ENCODE measurements at places on chromosomes 7 and 10.

GRCh38 chr10:23604613-23605012 lies 165.7 kb downstream of the OTUD1 start:
- no peak for DNase-seq

- DNase-seq, result no peak
Measured at GRCh38 chr7:85737426-85737825, 550.6 kb upstream of the SEMA3D start.

GRCh38 chr10:1417574-1417973 lies 319.8 kb downstream of the ADARB2 start:
- no peak for DNase-seq

GRCh38 chr10:34535872-34536271 lies 279.2 kb downstream of the PARD3 start:
- no peak for DNase-seq

- no peak for DNase-seq
Measured at GRCh38 chr10:18216482-18216881, 76.3 kb downstream of the CACNB2 start.

DNA sequence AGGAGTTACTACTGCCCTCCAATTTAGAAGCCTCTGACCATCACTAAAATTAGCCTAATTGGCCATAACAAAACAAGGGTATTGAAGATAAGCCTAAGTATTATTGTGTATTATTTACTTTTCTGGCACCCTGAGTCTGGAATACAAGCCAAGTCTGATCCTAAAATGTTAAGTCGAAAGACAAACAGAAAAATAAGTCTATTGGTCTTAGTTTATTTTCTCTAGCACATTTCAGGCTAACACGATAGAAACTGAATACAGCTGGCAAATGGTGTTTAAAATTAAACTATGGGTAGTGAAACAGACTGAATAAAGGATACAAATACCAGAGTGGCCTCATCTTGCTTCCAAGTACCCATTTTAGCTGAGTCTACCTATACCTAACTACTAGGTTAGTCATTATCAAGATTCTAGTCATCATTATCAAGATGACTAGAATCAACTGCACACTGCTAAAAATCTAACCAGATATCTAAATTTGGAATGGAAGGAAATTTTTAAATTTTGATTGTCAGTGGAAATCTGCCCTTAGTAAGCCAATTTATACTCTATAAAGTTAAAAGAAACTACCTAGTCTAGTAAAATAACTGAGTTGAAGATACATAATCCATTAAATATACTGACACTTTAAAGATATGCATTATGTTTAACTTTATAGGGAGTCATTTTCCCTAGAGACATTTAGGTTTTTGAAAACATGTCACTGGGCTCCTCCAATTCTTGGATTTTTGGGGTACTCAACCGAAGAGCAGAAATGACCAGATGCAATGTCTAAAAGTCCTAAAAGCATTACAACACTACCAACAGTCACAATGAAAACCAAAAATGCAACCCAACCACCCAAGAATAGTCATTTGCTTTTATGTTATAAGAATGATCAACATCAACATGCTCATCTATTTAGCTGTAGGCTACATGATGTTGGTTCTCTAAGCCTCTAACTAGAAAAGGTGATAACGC lies 80.9 kb downstream of the NT5C2 start:
- DNase-seq, result no peak

DNA sequence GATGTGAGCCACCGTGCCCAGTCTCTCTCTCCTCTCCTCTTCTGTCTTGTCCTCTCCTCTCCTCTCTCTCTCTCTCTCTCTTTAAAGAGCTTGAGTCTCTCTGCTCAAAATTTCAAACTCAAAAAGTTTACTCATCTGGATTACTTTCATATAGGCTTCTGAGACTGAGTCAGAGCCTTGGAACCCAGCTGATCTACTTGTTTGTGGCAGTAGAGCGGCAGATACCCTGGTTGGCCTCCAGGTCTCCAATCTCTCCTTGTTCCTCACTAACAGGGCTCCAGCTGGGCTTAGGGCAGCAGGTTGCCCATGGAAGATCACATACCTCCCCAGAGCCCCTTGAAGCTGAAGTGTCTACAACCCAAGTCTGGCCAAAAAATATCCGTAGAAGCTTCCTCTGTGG lies 51.0 kb downstream of the HHEX start:
- no peak for DNase-seq

DNA sequence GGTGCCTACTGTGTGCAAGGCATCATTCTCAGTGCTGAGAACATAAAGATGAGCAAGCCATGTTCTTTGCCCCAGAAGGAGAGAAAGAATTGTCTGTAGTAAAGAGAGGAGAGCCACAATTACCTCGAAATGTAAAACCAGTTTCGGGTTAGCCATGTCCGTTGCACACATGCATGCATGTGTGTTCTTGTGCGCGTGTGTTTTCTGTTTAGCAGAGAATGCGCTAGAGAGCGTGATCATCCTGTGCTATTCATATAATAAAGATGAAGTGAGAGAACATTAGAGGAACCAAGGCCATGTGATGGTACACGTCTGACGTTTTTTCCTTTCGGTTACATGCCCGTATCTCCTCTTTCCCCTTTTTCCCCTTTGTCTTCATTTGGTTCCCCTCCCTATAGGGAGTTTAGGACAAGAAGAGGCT lies 158.2 kb downstream of the CELF2 start:
- DNase-seq, result no peak

- DNase-seq, result no peak
Measured at GRCh38 chr7:84999450-84999849, 187.4 kb downstream of the SEMA3D start.

DNA sequence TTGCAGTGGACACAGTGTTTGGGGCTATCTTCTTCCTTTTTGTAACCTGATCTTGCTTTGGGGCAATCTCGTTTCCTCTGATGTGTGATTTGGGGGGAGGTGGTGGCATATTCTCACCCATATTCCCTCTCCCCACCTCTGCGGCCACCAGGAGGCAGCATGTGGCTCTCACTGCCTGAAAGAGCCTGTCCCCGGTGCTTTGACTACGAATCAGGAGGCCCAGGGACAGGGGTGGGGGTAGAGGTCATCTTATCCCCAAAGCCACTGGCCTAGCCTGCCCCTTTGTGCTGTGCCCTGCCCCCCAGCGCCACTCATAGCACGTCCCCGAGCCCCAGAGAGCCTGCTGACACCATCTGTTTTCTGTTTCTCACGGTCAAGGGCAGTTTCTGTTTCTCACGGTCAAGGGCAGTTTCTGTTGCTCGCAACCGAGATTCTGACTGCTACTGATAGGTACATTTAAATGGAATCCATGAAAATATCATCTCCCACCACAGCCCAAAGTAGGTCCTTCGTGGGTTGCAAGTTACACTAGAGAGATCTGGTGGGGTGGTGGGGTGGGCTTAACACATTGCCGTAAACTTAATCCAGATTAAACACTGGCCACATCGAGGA lies 28.2 kb downstream of the PHYH start:
- DNase-seq, result peak; percentile 27

GRCh38 chr7:124811341-124811740 lies 45.7 kb upstream of the GPR37 start:
- no peak for DNase-seq

DNA sequence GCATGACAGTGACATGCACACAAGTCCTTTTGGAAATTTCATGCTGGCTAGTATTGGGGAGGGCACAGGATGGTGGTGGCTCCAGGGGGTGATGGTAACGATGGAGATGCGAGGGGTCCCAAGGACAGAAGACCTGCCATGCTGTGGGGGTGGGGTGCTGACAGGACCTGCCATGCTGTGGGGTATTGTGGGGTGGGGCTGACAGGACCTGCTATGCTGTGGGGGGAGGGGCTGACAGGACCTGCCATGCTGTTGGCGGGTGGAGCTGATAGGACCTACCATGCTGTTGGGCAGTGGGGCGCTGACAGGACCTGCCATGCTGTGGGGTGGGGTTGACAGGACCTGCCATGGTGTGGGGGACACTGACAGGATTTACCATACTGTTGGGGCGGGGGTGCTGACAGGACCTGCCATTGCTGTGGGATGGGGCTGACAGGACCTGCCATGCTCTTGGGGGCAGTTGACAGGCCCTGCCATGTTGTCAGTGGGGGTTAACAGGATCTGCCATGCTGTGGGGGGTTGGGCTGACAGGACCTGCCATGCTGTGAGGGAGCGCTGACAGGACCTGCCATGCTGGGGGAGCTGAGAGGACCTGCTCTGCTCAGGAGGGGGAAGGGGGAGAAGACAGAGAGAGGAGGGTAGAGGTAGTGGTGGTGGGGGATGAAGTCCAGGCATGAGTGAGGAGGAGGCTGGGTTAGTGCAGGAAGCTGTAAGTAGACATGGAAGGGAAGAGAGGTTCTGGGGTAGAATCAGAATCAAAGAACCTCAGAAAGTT lies 36.2 kb upstream of the RET start:
- DNase-seq, result no peak

- DNase-seq, result no peak
Measured at GRCh38 chr10:23433701-23434100, 5.2 kb upstream of the OTUD1 start.

GRCh38 chr10:126663328-126663727 lies 7.2 kb downstream of the C10orf90 start:
- no peak for DNase-seq

- no peak for DNase-seq
Measured at GRCh38 chr10:101646364-101646763, 48.6 kb downstream of the FBXW4 start.

DNA sequence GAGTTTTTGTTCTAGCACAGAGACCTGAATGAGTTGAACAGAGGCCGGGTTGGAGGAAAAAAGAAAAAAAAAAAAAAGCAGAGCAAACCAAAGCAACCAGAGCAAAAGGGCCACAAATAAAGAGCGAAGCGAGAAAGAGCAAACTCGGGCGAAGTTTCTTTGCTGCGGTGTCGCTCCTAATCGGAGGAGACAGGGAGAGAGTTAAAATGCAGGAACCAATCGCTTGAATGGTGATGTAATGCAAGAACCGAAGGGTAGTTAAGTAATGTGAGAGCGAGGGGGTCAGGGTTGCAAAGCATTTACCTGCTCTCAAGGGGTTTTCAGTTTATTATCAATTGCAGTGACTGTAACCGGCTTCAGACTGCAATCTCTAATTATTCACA lies 271.7 kb downstream of the TRIL start:
- no peak for DNase-seq

GRCh38 chr10:110398419-110399105 lies 93.8 kb upstream of the SMNDC1 start:
- DNase-seq, result no peak

GRCh38 chr10:44832595-44833390 lies 78.3 kb upstream of the TMEM72 start:
- DNase-seq, result no peak

DNA sequence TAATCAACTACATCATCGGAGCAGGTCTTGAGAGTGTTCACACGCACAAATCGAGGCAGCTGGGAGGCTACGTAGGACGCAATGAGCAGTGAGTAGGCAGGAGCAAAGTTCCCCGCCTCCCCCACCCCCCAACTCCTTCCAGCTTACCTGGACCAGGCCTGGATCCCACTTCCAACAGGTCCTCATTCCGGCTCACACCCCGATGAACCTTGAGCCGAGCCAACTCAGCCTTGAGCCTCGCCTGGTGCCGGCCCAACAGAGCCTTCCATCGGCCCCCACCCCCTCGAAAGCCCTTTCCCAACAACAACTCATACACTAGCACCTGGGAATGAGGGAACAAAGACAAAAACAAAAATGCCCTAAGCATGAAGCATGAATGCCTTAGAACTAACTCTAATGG lies 1.2 kb downstream of the NSUN5 start:
- DNase-seq, result no peak

GRCh38 chr7:130048906-130049305 lies 2.3 kb downstream of the ZC3HC1 start:
- DNase-seq, result no peak

DNA sequence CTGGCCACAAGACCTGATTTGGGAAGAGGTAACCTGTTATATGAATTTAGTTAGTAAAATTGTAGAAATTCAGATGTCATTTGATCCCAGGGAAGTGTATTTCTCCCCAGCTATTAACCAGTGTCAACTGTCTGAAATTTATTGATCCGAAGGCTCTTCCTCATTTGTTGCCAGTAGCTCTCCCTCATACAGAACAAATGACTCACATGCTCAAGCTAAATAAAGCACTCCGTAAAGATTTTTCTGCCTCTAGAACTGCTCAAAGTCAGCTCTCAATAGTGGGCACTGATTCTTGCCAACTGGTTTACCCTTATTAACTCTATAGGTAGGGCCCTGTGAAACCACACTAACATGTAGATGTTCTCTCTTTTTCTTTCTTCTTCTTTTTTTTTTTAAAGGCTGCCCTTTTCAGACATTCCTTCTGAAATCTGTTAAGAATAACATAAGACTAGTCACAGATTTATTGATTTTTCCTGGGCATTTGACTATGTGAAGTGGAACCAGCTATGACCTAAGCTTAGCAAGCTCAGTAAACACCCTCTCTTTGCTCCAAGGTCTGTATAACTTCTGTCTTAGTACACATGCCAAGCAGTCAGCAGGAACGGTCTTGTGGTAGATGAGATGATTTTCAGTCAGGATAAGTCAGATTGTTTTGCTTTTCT lies 21.8 kb downstream of the RPA3 start:
- no peak for DNase-seq

GRCh38 chr10:61747307-61747706 lies 84.6 kb downstream of the CABCOCO1 start:
- DNase-seq, result no peak

DNA sequence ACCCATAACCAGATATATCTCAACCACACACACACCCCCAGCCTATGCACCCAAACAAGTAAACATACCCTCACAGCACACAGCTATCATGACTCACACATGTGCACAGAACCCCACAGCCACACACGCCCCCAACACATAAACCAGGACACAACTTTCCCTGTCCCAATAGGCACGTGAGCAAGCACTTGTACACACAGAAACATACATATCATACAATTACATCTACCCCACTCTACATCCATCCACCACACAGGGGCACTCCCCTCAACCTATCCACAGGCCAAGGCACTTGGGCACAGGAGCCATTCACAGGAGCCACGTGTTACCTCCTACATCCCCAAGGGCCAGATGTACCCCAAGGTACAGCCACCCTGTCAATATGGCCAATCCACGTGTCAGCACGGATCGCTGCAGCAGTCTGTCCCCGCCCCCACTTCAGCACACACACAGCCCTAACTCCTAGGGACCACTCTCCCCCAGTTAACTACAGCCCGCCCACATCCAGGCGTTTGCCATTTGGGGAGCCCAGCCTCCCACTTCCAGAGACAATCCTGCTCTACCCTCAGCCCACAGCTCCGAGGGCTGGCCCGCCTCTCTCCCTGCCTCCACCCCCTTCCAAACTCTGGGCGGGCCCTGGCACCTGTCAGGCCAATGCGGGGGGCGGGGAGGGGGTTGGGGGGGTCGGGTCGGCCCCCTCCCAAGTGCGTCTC lies 163.5 kb downstream of the SH3PXD2A start:
- DNase-seq, result no peak

GRCh38 chr7:129789652-129790051 lies 163.1 kb downstream of the UBE2H start:
- no peak for DNase-seq

GRCh38 chr7:65804887-65805286 lies 68.0 kb upstream of the VKORC1L1 start:
- no peak for DNase-seq

DNA sequence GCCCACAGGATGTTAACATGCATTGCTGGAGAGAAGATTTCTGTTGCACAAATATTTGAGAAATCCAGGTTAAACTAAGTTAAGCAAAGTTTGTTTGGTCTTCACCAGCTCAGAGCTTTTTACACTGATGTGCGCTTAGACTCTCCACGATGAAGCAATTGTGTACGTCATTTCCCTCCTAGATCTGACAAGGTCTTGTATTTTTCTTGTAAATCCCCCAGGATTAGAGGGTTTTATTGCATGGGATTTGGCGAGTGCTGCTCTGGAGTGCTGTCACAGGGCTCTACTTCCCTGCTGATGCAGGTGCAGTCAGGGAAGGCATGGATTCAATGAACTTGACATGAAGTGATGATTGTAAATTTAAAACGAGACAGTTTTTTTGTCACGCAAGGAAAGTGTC lies 173.3 kb downstream of the PDE1C start:
- no peak for DNase-seq

- DNase-seq, result no peak
Measured at GRCh38 chr7:120785095-120785494, 72.8 kb downstream of the TSPAN12 start.
